Stimulated activated naive CD4-positive, alpha-beta T cell treated with Interleukin-2 at 50 U/mL for 16 hours (primary cell): ENCODE measurements at places on chromosomes 13 and 19.

GRCh38 chr13:26978081-26978860, 193.3 kb downstream of the USP12 start:
- no peak for DNase-seq

DNA sequence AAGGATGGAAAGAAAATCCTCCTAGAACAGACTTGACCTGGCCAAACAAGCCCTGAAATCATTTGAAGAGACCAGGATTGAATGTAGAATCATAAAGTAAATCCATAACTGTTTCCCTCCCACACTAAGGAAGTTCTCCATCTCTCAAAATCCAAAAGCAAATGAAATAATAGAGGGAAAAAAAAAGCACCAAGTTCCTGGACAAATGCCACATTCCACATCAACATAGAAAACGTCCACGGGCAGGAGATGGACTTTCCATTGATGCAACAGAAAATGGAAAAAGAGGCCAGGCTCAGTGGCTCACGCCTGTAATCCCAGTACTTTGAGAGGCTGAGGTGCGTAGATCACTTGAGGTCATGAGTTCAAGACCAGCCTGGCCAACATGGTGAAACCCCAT, 56.2 kb downstream of the INSR start:
- DNase-seq: no peak

- DNase-seq: no peak
Measured at GRCh38 chr19:56125806-56126590, 4.9 kb upstream of the ZNF787 start.

DNA sequence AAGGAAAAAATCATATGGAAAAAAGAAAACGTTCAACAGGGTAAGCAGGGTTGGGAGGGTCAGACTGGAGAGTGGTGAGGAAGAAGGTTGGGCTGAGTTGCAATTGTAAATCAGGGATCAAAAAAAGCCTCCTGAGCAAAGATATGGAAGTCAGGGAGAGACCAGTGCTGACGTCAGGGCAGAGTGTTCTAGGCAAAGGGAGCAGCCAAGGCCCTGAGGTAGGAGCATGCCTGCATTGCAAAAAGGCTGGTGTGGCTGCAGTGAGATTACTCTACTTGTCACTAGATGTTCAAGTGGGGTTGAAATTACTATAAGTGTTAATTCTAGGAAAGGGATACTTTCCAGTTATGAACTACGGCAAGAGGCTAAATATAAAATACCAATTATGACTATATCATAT, 562.0 kb downstream of the MYO16 start:
- no peak for DNase-seq

DNA sequence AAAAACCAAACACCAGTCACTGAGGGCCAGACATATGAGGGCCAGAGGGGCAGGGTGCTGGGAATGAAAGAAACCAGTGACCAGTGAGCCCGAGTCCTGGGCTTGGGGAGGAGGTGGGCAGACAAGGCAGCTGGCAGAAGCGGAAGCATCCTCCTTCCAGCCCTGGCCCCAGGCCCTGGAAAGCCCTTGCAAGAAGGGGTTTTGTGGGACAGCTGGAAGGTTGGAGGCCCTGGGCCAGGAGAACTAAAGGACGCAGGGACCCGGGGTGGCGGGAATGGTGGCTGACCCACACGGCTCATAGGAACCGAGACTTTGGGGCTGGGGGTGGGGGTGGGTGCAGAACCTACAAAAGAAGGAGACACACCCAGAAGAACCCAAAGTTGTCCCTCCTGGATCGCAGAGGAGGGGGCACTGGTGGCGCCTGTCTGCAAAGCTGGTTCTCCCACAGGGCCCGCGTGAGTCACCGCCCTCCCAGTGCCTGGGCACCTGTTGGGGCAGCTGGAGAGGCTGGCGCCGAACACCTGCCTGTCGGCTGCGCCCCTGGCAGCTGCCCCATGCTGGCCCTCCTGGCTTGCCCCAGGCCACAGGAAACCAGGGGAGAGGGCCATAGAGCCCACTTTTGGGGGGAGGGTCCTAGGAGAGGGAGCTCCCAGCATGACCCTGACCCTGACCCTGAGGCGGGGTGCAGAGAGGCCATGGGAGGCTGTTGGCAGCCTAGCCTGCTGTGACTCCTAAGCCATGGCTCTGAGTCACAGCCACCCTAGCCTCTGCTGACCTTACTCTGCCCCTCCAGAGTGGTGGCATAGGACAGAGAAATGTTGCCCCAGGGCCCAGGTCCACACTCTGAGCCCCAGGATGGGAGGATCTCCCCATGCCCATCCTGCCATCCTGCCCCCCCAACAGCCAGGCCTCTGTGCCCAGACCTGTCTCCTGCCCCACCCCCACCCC, 802 bp downstream of the DMPK start:
- DNase-seq: no peak

- no peak for DNase-seq
Measured at GRCh38 chr19:32767951-32768679, 48.5 kb downstream of the TDRD12 start.

GRCh38 chr13:36038785-36039555, 92.2 kb downstream of the DCLK1 start:
- no peak for DNase-seq

GRCh38 chr13:27161980-27162379, 9.6 kb downstream of the USP12 start:
- DNase-seq: no peak

DNA sequence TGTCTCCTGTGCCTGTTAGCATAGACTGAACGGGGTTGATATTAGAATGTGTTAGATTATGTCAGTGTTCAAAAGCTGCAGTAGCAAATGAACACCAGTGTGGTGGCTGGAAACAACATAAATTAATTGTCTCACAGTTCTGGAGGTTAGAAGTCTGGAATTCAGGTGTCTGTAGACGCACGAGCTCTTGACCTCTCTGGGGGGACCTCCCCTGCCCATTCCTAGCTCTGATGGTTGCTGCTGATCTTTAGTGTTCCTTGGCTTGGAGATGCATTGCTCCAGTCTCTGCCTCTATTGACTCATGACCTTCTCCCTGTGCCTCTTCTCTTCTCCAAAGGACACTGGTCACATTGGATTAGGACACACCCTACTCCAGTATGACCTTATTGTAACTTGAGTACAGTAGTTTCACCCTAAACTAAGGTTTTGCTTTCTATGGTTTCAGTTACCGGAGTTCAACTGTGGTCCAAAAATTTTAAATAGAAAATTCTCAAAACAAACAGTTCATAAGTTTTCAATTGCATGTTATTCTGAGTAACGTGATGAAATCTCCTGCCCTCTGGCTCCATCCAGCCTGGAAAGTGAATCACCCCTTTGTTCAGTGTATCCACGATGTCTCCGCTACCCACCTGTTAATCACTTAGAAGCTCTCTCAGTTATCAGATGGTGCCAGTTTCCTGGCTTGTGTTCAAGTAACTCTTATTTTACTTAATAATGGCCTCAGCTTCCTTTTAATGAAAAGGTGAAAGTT, 273.2 kb downstream of the MYO16 start:
- no peak for DNase-seq

GRCh38 chr13:45538382-45538781, 73.6 kb downstream of the COG3 start:
- no peak for DNase-seq

DNA sequence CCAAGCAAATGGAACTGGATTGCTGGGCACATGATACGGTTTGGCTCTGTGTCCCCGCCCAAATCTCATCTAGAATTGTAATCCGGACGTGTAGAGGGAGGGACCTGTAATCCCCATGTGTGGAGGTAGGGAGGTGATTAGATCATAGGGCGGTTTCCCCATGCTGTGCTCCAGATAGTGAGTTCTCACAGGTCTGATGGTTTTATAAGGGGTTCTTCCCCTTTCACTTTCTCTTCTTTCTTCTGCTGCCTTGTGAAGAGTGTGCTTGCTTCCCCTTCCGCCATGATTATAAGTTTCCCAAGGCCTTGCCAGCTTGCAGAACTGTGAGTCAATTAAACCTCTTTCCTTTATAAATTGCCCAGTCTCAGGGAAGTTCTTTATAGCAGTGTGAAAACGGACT, 32.6 kb upstream of the MTIF3 start:
- DNase-seq: no peak

- DNase-seq: peak; percentile 46
Measured at GRCh38 chr19:35114353-35115176, 1.1 kb upstream of the FXYD3 start.

DNA sequence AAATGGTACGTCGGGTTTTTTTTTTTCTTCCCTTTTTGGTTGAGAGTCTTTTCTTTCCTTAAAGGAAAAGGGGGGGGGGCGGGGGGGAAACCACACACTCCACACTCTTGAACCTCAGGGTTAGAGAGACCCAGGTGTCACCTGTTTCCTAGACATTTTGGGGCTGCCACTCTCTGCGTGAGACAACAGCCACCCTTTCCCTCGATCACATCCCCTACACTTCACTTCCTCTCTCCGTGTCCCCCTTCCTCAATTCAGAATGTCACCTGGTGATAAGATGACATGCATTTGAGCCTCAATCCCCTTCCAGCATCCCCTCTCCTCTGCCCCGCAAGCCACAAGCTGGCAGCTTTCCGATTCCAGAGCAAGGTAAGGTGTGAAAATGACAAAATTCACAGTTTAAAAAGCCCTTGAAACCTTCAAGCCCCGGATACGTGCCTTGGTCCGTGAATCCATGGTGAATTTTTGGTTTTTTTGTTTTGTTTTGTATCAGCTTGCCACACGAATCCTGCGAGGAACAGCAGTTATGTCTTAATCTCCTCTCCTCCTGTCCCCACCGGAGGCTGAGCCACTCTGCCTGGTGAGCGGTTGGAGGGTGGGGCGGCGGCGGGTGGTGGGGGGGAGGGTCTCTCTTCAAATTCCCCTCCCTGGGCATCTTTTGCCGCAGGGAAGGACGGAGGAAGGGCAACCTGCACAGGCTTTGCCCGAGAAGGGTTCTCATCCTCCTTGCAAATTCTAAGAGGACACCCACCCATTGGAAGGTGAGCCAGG, 4.2 kb downstream of the PTPRS start:
- DNase-seq: no peak

GRCh38 chr13:99327126-99327525, 19.9 kb upstream of the GPR183 start:
- no peak for DNase-seq

DNA sequence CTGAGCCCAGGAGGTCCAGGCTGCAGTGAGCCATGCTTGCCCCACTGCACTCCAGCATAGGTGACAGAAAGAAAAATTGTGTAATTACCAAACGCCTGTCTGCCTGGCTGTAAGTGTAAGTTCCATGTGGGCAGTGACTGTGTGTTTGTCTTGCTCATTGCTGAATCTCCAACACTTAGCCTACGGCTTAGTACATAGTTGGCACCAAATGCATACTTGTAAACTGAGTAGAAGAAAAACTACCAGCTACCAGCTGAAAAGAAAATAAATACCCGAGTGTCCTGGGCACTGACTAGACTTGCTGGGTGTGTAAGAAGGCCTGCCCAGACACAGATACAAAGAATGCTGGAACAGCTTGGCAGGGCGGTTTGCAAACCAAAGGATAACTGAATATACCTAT, 2.7 kb upstream of the CEBPG start:
- DNase-seq: no peak

DNA sequence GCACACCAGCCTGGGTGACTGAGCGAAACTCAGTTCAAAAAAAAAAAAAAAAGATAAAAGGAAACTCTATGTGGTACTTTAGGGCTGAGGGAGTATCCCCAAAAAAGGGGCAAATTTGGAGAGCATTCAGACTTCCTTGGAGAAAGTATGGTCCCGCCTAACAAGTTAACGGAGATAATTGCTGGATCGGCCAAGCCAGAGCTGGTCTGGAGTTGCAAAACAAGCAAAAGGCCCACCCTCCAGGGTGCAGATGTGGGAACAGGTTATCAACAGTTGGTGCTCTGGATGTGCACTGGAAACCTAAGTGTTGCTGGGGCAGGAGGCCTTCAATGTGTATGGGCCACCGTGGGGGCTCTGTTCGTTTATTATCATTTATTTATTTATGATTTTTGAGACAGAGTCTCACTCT, 2.8 kb downstream of the IQCN start:
- no peak for DNase-seq

DNA sequence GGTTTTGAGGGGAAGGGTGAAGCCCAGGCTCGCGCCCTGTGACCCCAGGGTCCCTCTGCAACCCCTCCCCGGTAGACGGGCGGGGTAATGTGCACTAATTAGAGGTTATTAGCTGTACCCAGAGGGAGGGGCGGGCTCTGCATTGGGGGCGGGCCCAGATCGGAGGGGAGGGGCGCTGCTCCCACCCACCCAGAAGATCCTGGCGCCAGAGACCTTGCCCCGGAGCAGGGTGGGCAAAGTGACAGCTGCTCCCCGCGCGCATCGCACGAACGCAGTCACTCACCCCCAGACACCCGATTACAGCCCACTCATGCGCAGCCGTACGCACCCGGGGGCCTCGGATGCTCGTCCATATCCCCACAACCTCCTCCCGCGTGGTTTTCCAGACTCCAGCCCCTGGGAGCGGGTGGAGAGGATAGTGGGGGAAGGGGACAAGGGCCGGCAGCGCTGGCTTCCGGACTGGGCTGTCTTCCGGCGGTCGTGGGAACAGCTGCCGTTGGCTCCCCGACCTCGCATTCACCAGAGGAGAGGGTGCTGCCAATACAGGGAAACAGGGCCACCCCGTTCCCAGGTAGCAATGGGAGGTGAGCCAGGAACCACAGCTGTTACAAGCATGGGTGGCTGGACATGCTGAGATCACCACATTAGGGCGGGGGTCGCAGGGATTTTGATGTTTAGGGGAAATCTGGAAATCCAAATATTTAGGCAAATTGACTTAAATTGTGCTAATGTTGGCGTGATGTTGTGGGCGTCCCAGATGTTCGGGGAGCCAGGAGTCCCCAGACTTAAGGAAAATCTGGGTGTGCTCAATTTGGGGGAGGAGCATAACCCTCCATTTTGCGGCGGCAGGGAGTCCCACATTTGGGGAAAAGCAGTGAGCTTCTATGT, 2.9 kb upstream of the HOOK2 start:
- peak; percentile 34 for DNase-seq

- no peak for DNase-seq
Measured at GRCh38 chr13:27667946-27668345, 46.3 kb downstream of the POLR1D start.

DNA sequence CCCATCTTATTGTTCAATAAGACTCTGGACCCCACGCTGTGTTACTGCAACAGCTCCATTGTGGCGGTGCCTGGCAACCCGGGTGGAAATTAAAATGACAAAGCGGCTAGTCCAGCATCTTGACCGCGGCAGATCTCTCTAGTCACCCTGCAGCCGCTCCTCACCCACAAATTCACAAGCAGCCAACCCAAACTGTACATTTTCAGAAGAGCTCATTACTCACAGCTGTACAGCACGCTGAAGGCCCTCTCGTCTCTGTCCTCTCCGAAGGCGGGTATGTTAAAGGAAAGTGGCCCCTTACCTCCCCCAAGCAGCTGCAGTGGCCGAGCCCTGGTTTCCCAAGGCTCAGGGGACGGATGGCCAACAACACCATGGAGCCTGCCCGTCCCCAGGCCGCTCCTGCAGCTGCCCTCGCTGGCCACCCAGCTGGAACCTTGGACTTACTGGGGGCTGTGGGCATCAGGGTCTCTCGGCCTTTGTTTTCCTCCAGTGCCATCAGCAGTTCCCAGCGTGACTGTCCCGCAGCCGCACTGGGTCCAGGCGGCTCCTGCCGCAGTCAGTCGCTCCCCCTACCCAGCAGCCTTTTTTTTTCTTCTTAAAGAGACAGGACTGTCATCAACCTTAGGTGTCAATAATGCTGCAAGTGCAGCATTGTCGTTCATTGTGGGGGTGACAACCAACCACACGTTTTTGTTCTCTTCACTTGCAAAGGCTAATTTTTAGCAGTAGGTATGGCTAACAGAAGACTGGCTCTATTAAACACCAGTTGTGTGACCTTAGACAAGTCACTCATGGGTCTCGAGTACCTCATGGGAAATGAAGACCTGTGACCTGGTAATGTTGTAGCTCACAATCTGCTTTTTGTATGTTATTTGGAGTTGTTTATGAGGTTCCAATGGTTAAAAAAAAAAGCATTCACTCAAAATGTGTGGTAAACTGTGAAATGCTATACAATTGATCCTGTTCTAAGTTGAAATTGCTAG, at the start of gene SACS:
Gene SACS, minus strand, starts transcription at position 532 of the 983 bp plus-strand sequence. CDS start 22,463 bp downstream, outside the sequence.
- DNase-seq: no peak
